Activated naive CD4-positive, alpha-beta T cell treated with Interleukin-2 at 50 U/mL for 16 hours (primary cell): ENCODE measurements at places on chromosomes 4 and X.
A peak's percentile ranks its signal among the peaks of the same experiment; 100 is the strongest.

GRCh38 chr4:165234766-165235165, 27.4 kb downstream of the KLHL2 start:
- DNase-seq = no peak

DNA sequence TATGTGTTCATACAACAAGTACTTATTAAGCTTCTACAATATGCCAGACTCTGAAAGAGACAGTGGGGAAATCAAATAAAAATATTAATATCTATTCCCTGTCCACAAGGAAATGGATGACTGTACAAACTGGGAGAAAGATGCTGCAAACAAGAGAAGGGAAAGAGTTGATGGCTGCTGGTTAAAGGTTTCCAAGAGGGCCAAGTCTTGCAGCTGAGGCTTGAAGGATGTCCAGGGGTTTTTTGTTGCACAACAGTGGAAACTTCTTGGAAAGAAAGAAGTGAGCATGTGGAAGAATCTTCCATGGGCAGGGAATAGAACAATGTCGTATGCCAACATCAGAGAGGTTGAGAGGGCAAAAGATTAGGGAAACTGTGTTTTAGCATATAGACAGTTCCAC, 95.8 kb downstream of the MID1 start:
- DNase-seq = no peak

- no peak for DNase-seq
Observed at GRCh38 chr4:2511645-2512131, 24.8 kb upstream of the FAM193A start.

DNA sequence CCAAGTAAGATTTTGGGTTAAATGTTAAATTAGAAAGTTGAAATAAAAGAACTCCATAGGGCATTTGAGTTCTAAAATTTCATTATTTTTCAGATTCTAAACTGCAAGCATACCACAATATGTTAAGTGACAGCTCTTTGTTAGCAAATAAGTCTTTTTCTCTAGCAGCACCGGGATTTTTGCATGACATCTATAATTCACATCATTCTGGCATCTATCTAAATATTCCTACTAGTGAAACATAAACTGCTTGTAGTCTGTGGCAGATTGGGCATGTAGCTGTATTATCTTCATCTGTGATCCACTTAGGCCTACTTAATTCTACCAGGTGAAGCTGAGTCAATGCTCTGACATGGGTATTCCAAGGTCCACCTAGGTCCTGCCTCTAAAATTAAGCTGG, 32.1 kb upstream of the KLHL13 start:
- no peak for DNase-seq

DNA sequence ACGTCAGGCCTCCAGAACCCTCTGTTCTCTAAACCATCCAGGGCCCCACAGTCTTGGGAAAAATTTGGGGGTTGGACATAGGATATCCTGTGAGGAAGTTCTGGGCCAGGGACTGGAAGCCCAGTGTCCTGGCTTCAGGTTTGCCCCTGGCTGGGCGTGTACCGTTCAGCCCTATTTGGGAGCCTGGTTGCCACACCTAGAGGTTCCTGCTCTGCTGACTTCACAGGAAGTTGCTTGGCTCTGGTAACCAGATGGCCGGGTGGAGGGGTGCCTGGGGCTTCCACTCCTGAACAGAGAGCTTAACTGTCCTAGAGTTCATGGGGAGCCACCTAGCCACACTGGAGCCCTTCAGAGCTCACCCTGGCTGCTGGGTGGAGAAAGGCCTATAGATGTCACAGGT, 1.1 kb downstream of the TAFAZZIN start:
- DNase-seq = peak; percentile 19

GRCh38 chr4:30808276-30808675, 88.1 kb downstream of the PCDH7 start:
- DNase-seq = no peak

- DNase-seq = no peak
Observed at GRCh38 chr4:181830404-181831035, 412.7 kb upstream of the TENM3 start.

DNA sequence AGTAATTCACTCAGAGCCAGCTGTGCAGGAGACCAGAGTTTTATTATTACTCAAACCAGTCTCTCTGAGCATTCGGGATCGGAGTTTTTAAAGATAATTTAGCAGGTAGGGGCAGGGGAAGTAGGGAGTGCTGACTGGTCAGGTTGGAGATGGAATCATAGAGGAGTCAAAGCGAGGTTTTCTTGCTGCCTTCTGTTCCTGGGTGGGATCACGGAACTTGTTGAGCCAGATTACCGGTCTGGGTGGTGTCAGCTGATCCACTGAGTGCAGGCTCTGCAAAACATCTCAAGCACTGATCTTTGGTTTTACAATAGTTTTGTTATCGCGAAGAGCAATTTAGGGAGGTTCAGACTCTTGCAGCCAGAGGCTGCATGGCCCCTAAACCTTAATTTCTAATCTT, 63.6 kb downstream of the TRIM2 start:
- no peak for DNase-seq

DNA sequence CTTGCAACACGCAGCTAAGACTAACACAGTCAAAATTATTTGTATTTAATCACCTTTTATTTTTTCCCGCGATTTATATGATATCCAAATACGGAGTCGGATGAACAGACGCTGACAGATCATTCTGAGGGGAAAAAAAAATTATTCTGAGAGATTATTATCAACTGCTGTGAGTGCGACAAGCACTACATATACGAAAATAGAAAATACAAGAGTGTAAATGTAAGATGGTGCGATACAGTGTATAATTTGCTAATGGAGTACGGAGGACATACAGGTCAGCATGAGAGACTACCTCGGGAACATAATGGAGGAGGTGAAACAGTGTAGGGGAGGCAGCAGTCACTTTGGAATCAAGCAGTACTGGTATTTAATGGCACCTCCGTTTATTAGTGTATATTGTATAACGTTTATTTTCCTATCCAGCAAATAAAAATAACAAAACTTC, 2.8 kb upstream of the LIN54 start:
- no peak for DNase-seq
